ENCODE measurements at places on chromosomes 12 and 14.

DNA sequence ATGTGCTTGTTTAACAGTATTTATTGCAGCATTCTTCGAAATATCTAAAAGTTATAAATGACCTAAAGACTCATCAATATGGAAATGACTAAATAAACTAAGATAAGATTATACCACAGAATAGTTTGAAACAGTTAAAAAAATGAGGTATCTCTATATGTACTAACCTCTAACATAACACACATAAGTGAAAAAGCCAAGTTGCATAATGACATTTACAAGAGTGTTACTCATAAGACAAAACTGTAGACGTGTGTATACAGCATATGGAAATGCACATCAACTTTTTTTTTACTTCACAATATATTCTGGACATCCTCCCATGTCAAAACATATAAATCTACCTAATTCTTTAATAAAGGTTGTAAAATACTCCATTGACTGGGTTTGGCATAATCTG, 22.8 kb downstream of the CPM start:
- DNase-seq: no peak

DNA sequence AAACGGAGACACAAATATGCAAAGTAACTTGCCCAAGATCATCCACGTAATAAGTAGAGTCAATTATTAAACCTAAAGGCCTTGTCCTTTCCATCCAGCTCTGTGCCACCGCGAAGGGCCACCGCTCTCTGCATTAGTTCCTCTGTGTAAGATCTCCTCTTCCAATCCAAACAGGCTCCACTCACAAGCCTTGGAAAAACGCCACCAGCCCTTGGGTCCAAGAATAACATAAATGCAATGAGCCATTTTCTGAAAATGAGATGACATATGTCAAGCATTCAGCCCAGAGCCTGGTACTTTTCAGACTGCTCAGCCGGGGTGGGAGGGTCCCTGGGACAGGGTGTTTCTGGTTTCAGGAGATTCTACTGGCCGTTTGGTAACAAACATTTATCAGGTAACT, 30.0 kb downstream of the DGLUCY start:
- no peak for DNase-seq

DNA sequence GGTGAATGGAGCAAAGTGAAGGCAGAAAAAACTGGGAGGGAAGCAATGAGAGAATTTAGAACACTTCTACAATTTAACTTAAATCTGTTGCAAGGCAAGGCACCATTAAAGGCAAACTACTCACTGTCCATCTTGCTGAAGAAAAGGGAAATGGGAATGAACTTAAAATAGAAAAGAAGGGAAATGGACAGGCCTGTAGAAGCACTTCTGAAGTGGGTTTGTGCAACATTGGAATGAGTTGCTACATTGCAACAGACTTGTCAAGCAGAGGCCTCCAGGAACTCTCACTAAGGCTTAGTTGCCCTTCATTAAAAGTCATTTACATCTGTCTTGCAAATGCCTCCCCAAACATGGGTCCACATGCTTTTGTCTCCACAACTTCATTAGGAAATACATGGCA, 13.7 kb upstream of the OR10AD1 start:
- no peak for DNase-seq

DNA sequence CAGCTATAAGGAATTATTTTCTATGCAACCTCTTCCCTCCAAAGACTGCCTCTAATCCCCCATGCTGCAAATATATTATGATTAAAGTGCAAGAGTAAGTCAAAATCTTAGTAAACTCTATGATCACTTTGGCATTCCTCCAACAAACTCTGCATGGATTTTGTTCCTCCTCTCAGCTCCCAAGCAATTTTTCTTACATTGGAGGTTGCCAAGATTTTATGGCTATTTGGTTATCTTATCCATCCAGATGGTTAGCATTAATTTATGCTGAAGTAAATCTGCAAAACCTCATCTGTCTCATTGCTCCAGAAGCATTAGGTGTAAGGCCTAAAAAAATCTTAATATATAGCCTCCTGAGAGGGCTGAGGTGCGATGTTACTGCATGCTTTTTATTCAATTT, 228.1 kb downstream of the CHST11 start:
- DNase-seq: no peak

- no peak for DNase-seq
Observed at GRCh38 chr14:105503935-105504692, 13.1 kb downstream of the TEDC1 start.

DNA sequence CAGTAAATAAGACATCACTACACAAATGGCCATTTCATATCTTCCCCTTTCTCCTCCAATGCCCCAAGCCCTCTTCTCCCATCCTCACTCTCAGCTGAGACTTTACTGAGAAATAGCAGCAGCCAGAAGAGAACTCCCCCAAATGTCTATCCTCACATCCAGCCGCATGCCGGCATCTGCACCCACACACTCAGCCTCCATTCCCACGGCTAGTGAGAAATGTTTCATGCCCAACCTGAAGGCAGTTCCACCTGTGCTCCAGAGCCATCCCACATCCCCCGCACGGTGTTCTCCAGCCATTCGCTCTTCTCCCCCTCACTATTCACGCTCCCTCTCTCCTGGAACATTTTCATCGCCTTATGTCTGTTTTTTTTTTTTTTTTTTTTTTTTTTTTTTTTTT, 208.7 kb upstream of the DIO3 start:
- peak; percentile 17 for DNase-seq

DNA sequence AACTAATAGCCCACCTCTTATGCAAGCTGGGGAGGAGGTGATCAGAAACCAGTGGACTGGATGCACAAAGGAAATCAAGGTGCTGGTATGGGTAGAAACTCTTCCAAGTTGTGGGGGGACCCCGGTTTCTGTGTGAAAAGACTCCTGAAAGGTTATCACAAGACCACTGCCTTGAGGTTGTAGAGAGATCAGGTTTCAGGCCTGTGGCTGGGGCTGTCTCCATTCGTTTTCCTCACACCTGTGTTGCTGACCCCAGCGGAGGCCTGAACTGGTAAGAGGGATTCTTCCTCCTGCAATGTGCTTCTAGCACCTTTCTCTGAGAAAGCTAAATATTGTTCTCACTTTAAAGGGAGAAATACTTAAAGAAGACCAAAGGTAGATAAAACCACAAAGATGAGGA, 9.3 kb upstream of the OR4K5 start:
- no peak for DNase-seq

- no peak for DNase-seq
Observed at GRCh38 chr14:104238424-104239184, 100.2 kb downstream of the KIF26A start.

DNA sequence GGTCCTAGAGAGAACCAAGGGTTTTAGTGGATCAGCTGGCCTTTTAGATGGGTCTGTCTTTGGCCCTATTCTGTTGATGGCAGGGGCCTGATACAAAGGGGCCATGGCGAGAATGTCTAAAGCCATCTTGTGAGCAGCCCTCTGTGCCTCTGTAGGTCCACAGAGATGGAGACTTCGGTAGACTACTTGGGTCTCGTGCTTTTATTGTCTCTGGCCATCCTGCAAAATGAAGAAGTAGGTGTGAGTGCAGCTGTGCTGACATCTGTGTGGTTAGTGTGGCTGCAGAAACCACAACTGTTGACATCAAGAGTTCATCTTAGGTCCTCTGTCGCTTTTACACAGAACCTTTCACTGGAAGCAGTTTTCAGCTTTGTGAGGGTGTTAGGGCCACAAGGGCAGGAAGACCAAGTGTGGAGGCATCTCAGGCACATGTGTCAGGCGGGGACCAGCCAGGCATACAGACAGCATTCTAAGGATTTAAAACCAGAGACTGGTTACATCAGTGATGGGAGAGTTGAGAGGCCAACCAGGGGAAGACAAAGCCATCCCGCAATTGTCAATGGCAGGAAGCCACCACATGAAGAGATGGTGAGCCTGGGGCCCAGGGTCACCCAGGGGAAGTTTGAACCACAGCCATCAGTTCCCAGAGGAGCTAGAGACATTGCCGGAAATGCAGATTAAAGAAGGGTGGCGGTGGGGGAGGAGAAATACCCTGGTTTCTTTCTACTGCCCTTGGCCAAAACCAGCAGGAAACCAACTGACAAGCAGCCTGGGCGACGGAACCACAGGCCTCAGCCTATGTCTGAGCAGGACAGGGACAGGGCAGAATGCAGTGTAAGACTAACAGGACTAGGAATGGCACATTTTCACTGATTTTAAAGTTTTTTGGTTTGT, 13.0 kb upstream of the TPCN1 start:
- DNase-seq: peak; percentile 75

GRCh38 chr12:68962877-68963855, 30.2 kb upstream of the CPM start:
- no peak for DNase-seq

DNA sequence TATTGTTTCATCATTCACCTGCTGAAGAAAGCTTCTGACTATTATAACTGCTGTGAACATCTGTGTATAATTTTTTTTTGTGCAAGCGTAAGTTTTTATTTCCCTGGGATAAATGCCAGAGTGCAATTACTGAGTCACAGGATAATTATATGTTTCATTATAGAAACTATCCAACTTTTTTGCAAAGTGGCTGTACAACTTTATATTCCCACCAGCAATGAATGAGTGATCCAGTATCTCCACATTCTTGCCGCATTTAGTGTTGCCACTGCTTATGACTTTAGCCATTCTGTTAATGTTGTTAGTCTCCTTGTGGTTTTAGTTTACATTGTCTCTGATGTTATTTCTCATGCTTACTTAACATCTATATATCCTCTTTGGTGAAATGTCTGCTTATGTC, 88.1 kb upstream of the CCDC175 start:
- no peak for DNase-seq

GRCh38 chr12:62006076-62006732, 254.0 kb upstream of the USP15 start:
- DNase-seq: no peak

- DNase-seq: no peak
Observed at GRCh38 chr14:104369208-104369607, 210.4 kb upstream of the C14orf180 start.

GRCh38 chr14:92105893-92106142, 564 bp downstream of the ATXN3 start:
- no peak for DNase-seq

- DNase-seq: no peak
Observed at GRCh38 chr12:70590549-70591226, 46.5 kb downstream of the PTPRB start.

DNA sequence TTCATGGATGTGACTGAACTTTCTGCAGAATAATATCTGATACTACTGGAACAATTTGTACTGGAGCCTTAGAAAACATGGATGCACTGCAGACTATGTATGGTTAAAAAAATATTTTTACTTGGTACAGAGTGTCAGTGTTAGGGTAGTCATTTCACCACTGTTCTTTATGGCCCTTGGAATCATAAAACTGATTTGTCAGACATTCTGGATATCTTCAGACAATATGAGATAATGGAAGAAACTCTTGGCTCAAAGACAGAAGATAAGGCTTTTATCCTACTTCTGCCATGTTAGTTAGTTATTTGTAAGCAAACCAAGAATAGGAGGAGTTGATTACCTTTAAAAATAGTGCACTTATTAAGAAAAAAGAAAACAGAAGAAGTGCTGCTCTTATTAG, 209.4 kb downstream of the LRIG3 start:
- no peak for DNase-seq

GRCh38 chr12:9049520-9050133, 60.3 kb downstream of the KLRG1 start:
- DNase-seq: no peak

DNA sequence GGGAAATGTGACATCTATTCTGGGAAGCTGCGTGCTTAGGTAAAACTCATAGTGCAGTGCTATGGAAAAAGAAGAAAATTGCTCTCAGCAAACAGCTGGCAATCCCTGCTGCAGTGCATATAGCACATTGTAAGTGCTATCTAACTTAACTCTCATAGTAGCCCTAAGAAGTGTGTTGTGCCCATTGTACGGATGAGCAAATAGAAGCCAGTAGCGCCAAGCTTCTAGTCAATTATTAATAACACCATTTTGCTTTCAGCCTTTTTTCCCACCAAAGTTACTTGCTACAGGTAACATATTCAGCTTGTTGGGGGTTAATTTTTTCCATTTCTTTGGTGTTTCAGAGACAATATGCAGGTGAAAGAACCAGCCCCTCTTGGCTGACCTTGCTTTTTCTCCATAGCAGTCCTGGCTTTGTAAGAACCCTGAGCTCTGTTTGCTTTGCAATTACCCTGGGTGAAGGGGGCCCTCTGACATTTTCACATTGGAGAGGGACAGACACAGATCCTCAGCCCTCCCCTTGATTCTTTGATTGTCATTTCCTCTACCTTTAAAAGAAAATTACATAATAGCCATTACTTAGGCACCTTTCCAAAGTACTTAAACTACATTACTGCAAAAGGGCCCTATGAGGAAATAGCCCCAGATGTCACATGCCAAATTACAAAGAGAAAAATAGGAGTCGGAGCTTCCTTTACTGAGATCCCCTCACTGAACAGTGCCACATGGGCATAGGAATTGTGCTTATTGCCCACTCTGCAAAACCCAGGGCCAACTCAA, 576.2 kb upstream of the TBX3 start:
- no peak for DNase-seq

GRCh38 chr14:35252451-35252868, 39.7 kb upstream of the PSMA6 start:
- no peak for DNase-seq

GRCh38 chr12:5817246-5817645, 127.8 kb downstream of the ANO2 start:
- DNase-seq: no peak

Measured in activated CD8-positive, alpha-beta memory T cell treated with anti-CD3 and anti-CD28 coated beads for 24 hours (primary cell).